ENCODE measurements at places on chromosomes 1 and 21. TPM values are rescaled to one million over a fixed set of nuclear protein-coding genes. Genes with fewer than 3 reads are reported as not detected.

Gene CYP2J2
- 8.3 TPM for total RNA-seq

Gene KLHDC7A
- 15.7 TPM for total RNA-seq

Gene VCAM1
- 8.5 TPM for total RNA-seq

Gene OR10K1
- total RNA-seq = not detected

Gene HES3
- not detected for total RNA-seq

Gene FMO3
- 19.3 TPM for total RNA-seq

Gene RBM11
- total RNA-seq = 5.6 TPM

Gene THEM5
- not detected for total RNA-seq

Gene WNT2B
- 6.0 TPM for total RNA-seq

Gene LYPD8
- 1.6 TPM for total RNA-seq

Gene LCE6A
- not detected for total RNA-seq

Gene CD160
- total RNA-seq = 0.59 TPM

Gene DMBX1
- not detected for total RNA-seq

Gene SPRR2F
- total RNA-seq = not detected

Gene ACBD3
- total RNA-seq = 63.9 TPM

Gene GGPS1
- 38.3 TPM for total RNA-seq

Gene PRKAA2
- total RNA-seq = 11.8 TPM

Gene CBS
- total RNA-seq = 5.4 TPM

Gene C1orf87
- total RNA-seq = not detected

All from breast epithelium (tissue), 4 donors.